HS-5 (cell line): ENCODE measurements at places on chromosomes 7 and 10.
A peak's percentile ranks its signal among the peaks of the same experiment; 100 is the strongest.

DNA sequence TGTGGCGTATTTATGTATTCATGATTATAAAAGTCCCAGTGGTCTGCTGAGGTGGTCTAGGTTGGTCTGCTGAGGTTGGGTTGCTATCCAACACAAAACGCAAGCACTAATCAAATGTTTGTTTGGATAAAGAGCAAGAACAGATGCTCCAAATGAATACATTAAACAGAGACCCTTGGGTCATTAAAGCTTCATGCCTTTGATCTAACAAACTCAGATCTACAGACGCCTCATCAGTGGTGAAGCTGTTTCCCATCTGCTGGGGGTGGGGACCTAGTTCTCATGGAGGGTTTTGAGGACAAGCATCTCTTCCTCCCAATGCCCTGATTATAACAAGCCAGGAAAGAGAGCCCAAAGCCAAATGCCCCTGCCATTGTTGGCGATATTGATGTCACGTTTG is 786.7 kb downstream of the NRG3 start:
- DNase-seq, result no peak

GRCh38 chr7:157089100-157089610 is 49.6 kb upstream of the UBE3C start:
- DNase-seq, result no peak

DNA sequence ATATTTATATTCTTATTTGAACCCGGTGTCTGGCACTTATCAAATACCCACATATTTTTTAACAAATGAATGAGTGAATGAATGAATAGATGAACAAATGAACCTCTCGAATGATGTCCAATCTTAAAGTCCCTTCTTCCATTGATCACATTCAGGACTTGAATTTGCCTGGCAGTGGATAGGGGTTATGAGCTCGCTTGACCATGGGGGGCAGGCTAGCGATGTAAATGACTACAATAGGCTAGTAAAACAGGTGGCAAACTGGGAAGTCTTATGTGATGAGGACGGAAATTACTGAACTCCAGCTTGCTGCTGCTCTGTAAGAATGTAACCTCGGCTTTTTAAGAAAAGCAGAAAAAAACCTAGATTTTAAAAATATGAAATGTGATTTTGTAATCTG is 247.7 kb upstream of the DKK1 start:
- no peak for DNase-seq

- no peak for DNase-seq
These were observed 30.1 kb downstream of the SEMA3D start for GRCh38 chr7:85156661-85157208.

GRCh38 chr7:77819021-77819420 is 20.4 kb downstream of the PHTF2 start:
- no peak for DNase-seq

DNA sequence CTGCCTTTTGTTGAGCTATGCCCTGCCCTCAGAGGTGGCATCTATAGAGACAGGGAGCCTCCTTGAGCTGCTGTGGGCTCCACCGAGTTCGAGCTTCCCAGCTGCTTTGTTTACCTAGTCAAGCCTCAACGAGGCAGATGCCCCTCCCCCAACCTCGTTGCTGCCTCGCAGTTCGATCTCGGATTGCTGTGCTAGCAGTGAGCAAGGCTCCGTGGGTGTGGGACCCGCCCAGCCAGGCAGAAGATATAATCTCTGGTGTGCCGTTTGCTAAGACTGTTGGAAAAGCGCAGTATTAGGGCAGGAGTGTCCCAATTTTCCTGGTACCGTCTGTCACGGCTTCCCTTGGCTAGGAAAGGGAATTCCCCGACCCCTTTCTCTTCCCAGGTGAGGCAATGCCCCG is 88.4 kb upstream of the CDK6 start:
- no peak for DNase-seq

GRCh38 chr10:3527869-3528268 is 257.1 kb downstream of the KLF6 start:
- no peak for DNase-seq

- no peak for DNase-seq
These were observed 10.8 kb downstream of the ANXA11 start for GRCh38 chr10:80194373-80195045.

- DNase-seq, result no peak
These were observed 145.7 kb downstream of the CYP26A1 start for GRCh38 chr10:93219347-93219746.

- peak; percentile 89 for DNase-seq
These were observed 19.3 kb upstream of the ADAMTS14 start for GRCh38 chr10:70652761-70653657.

- DNase-seq, result no peak
These were observed 25.1 kb downstream of the DOCK1 start for GRCh38 chr10:126930131-126930882.

DNA sequence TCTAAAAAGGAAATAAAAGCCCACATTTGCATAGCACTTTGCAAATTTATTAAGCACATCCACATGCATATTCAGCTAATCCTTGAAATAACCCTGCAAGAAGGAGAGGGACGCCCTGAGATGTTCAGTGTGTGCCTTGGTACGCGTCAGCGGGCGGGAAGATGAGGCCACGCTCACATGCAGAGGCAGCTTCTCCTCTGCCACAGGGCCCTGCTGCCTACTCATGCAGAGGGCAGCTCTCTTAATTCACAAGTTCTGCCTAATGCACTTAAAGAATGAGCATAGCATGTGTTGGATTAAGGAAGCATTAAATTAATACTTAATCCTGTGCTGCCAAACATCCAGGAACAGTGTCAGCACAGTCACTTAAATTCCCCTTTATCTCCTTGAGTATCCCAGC is 132.3 kb downstream of the HECW1 start:
- DNase-seq, result no peak

GRCh38 chr7:152144557-152145245 is 119.2 kb downstream of the GALNT11 start:
- no peak for DNase-seq

- DNase-seq, result no peak
These were observed 86.0 kb downstream of the AKR1D1 start for GRCh38 chr7:138162236-138162635.

DNA sequence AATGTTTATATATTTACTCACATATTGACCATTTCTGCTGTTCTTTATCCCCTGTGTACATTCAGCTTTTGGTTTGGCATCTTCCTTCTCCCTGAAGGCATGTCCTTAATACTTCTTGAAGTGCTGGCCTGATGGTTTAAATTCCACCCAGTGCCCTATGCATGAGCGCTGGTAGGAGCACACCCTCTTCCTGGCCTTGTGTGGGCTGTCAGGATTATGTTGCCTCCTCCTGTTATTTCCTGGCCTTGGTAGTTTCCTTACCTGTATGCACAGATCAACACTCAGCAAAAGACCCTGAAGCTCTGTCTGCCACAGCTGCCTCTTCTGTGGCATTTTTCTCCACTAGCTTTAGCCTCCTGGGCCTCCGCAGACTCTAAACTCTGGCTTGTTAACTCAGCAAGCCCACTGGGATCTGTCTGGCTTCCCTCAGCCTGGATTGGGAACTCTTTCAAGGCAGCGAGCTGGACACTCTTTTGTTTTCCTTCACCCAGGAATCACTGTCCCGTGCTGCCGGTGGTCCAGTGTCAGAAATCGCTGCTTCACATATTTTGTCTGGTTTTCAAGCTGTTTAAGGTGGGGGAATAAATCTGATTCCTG is 595.2 kb downstream of the SDK1 start:
- DNase-seq, result no peak

GRCh38 chr7:31368620-31369019 is 28.1 kb upstream of the NEUROD6 start:
- no peak for DNase-seq

- DNase-seq, result no peak
These were observed 747.9 kb upstream of the GALNT17 start for GRCh38 chr7:70384024-70384423.

GRCh38 chr10:11443468-11444154 is 167.8 kb downstream of the USP6NL start:
- no peak for DNase-seq

DNA sequence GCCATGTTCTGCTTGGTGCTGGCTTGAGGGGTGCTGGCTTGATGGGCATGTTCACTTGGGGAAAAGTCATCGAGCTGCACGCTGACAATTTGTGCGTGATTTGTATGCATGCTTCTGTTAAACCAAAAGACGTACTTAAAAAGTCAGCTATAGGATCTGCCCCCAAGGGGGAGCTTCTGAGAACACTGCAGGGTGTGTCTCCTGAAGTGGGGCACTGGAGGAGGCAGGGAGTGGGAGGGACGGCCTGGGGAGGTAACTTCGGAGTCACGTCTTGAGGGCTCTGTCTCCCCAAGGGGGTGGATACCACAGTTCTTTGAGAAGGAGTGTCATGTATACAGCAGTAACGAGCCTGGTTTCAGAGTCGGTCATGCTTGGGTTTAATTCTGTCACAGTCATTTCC is 406.5 kb downstream of the PLXNA4 start:
- DNase-seq, result no peak

- DNase-seq, result no peak
These were observed 60.8 kb upstream of the RAB11FIP2 start for GRCh38 chr10:118107541-118107940.

GRCh38 chr7:146788008-146788407 is 671.4 kb downstream of the CNTNAP2 start:
- DNase-seq, result no peak

DNA sequence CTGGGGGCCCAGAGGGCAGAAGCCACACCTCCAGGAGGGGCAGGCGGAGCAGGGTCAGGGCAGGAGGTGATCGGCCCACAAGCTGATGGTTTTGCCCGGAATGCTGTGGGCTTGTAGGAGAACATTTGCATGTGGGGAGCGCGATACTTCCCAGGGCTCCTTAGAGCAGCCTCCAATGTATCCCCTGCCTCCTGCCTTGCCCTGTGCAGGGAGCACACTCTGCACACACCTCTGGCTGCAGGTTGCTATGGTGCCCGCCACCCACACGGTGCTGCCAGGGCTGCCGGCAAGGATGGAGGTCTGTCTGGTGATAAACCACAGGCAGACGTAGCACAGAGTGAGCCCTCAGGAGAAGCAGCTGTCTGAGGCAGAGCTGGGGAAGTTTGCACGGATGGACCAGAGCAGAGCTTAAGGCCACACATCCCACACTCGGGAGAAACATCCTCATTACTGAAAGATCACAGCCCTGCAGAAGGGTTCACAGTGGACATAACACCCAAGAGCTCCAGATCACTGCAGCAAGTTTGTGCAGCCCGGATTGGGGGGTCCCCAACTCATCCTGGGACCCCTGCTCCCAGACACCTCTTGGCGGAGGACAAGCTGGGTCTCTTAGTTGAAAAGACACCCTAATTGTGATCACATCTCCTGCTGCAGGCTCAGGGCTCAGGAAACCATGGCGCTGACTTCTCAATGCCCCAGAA is 41.8 kb downstream of the VIPR2 start:
- no peak for DNase-seq

DNA sequence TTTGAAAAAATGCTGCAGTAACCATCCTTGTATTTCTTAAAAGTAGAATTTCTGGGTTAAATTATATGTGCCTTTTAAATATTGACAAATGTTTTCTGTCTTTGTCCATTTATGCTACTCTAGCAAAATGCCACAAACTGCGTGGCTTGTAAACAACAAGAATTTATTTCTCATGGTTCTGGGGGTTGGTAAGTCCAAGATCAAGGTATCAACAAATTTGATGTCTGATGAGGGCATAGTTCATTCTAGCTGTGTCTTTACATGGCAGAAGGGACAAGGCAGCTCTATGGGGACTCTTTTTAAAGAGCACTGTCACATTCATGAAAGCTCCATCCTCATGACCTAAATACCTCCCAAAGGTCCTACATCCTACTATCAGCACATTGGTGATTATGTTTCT is 27.7 kb downstream of the ZNF277 start:
- no peak for DNase-seq

- no peak for DNase-seq
These were observed 11.1 kb downstream of the WAC start for GRCh38 chr10:28544058-28544457.

- no peak for DNase-seq
These were observed 382.3 kb upstream of the MTPN start for GRCh38 chr7:136359333-136359903.

GRCh38 chr10:62084451-62084850 is 183.0 kb downstream of the ARID5B start:
- no peak for DNase-seq

DNA sequence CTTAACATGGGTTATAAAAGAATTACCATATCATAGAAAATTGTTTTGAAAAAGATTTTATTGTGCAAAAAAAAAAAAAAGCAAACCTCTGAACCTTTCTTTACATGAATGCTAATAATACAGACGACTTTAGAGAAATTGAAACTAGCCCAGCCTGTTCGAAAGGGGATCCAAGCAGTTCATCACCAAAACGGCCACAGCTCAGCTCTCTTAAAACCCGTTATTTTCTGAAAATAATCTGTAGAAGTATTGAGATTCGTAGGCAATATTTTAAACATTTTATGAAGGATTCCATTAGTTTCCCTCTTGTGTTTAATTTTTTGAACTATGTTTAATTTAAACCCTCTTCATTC is 9.9 kb upstream of the GSAP start:
- no peak for DNase-seq

GRCh38 chr7:152896217-152896616 is 136.7 kb downstream of the ACTR3B start:
- DNase-seq, result no peak

DNA sequence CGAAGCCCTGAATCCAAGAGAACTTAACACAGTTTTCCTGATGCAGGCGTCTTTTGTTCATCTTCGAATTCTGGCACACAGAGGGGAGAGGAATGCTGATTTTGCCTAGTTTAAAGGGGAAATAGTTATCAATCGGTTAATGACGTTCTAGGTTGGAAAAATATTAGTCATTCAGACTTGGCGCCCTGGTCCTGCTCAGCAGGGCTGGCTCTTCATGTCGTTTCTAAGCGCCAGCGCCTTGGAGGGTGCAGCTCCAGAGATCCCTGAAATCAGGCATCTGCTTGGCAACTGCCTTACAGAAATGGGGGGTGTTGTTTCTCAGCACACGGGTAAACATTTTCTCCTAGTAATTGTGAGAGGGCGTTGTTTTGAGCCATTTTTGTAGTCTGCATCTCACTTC is 1.3 kb upstream of the PRTFDC1 start:
- DNase-seq, result no peak

- no peak for DNase-seq
These were observed 84.4 kb upstream of the SHH start for GRCh38 chr7:155896531-155897263.

- no peak for DNase-seq
These were observed 212.9 kb downstream of the CCSER2 start for GRCh38 chr10:84541289-84541637.

GRCh38 chr7:99381664-99382075 is 7.1 kb downstream of the ARPC1B start:
- DNase-seq, result no peak

- DNase-seq, result no peak
These were observed 160.7 kb upstream of the MKI67 start for GRCh38 chr10:128286762-128287500.
